ENCODE measurements at places on chromosomes 3 and 15. TPM values are rescaled to one million over a fixed set of nuclear protein-coding genes. Genes with fewer than 3 reads are reported as not detected.

The WNT7A gene
- total RNA-seq: not detected

The GOLGA8R gene
- total RNA-seq: 2.8 TPM

The IQCH gene
- total RNA-seq: 0.88 TPM

The CPLX3 gene
- 0.17 TPM for total RNA-seq

The ZBTB47 gene
- total RNA-seq: 1.4 TPM

The PPM1L gene
- total RNA-seq: 2.7 TPM

The CAMP gene
- not detected for total RNA-seq

All from activated T-helper 1 cell treated with anti-CD3 and anti-CD28 coated beads, Interleukin-12 subunit alpha, Interleukin-12 subunit beta, Interleukin-2, Interleukin-4 antibody, amounts not matched to agents 30 ng/mL and 10 ng/mL and 1 ng/mL, durations not matched to agents 14 hours and 24 hours and 36 hours (primary cell).